Stimulated activated CD8-positive, alpha-beta memory T cell treated with anti-CD3 and anti-CD28 coated beads, Interleukin-15, amount 100 ng/mL, for 24 hours (primary cell): ENCODE measurements at places on chromosomes 5 and 9.

DNA sequence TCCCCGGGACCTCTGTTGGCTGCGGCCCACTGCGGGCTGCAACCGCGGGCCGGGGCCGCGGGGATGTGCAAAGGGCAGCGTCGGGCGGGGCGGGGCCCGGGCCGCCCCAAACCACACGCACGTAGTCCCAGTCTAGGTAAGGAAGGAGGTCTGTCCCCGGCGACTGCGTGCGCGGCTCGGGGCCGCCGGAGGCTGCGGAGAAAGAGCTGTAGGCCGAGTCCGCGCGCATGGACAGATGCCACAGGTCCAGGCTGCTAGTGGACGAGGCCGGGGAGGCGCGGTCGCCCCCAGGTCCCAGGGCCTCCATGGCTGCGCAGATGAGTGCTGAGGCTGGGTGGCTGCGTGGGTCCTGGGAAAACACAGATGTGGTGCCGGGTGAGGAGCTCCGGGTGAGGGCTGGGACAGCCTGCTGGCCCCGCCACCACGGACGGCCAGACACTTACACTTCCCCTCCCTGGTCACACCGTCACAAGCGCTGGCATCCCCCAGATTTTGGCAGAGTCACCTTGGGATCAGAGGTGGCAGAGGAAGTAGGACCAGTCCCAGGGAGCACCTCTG lies 4.5 kb downstream of the SHROOM1 start:
- DNase-seq = no peak

DNA sequence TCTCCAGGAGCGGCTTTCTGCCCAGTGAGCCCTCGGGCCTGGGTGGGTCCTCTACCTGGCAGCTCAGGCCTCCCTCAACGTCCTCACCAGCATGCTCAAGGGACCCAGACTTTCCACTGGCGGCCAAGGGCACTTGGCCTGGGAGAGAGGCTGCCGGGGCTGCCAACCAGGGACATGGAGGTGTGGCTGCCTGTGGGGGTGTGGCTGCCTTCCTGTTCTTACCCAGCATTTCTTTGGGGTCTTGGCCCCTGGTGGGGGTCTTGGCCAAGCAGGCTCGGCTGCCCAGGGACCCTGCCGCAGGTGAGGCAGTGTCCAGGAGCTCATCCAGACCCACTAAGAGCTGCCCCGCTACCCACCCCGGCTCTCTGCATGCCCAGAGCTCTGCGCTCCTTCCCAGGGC lies 7.2 kb upstream of the QSOX2 start:
- DNase-seq = no peak

DNA sequence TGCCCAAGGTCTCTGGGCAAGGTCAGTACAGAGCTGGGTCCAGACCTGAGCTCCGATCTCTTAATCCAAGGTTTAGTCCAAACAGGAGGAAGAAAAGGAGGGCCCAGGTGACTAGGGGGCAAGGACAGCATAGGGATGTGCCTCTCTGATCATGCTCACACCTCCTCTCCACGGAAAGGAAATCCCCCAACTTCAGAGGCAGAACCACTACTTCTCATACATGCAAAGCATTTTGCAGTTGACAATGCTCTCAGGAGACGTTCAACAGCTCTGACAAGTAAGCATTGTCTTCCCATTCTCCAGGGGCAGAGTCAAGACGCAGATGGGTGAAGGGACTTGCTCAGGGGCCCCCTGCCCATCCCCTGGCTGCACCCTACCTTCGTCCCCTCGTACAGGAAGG lies 8.7 kb upstream of the CORO2A start:
- DNase-seq = no peak

GRCh38 chr9:100698945-100699344 lies 121.1 kb downstream of the CAVIN4 start:
- no peak for DNase-seq

DNA sequence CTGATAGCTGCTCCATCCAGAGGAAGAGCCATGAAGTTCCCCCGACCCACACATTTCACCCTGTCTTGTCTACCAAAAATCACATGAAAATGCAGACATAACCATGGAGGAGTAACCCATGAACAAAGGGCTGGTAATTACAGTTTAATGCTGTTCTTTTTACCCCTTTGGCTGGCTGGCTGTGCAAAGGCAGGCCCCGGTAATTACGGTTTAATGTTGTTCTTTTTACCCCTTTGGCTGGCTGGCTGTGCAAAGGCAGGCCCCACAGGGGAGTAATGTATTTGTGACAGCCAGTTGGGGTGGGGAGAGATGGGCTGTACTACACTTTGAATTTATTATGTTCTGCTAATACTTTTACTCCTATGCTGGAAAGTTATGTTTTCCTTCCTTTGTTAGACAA lies 41.7 kb downstream of the PIK3R1 start:
- DNase-seq = no peak

- no peak for DNase-seq
Measured at GRCh38 chr5:178298283-178298807, 65.7 kb upstream of the PHYKPL start.

DNA sequence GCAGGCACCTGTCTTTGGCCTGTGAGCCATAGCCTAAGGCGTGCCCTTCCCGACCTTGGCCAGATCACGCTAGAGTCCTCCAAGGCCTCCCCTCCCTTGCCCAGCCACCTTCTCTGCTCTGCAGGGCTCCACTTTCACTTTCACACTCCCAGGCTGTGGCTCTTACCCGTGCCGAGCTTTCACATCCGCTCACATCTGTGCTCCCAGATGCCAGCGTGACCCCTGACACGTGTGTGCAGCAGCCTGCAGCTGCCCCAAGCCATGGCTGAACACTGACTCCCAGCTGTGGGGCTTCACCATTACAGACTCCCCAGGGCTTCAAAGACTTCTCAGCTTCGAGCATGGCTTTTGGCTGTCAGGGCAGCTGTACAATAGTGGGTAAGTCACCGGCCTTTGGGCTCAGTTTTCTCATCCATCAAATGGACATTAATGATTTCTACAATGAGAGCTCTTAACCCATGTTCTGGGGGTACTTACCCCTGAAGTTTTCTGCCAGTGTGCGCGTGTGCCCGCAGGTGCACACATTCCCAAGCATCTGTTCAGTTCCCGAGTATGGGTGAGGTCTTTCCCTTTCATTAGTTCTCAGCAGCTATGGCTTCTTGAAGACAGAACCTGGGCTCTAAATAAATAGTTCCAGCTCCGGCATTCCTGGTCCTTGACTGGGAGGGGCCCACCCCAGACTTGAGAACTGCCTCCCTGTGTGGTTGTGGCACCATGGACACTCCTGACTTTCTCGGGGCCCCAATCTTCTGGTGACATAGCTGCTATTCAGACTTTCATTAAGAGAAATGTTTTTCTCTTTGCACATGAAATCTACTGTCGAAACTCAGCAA lies 118.6 kb downstream of the RGS3 start:
- peak; percentile 33 for DNase-seq

- DNase-seq = no peak
Measured at GRCh38 chr9:85949586-85950335, 8.8 kb downstream of the NAA35 start.

GRCh38 chr9:19156805-19157204 lies 29.5 kb upstream of the PLIN2 start:
- DNase-seq = no peak

- DNase-seq = no peak
Measured at GRCh38 chr5:151159649-151160373, 2.2 kb upstream of the ANXA6 start.

- no peak for DNase-seq
Measured at GRCh38 chr5:41148448-41148847, 64.9 kb downstream of the C6 start.

DNA sequence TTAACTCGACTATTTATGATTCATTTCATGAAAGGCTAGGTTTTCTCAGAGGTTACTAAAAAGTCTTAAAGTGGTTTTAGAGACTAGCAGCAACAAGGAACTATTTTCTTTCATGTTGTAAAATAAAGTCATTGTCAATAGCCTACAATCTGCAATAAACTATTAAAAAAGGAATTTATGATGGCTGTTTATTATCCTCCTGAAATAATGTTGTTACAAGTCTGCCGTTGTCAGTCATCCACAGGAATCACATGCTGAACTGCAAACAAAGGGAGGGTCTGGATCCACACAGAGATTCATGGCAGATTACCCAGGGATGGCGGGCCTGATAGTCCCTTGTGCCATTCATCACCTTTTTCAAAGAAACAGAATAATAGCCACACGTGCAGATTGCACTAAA lies 49.2 kb downstream of the TMEM174 start:
- DNase-seq = no peak

DNA sequence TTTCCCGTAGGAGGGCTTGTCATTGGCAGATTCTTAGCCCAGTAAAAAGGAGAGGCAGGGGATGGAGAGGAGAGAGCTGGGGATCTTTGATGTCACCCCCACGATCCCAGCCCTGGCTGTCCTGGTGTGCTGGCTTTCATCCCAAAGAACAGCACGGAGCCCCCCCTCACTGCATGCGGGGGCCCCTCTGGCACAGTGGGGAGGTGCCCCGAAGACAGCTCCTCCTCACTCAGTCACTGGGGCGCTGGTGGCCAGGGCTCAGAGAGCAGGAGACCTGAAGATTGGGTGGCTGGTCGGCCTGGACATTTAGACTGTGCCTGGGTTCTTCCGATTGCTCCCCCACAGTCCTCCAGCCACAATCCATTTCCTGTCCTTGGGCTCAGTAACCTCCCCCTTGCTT lies 207.5 kb downstream of the MELK start:
- DNase-seq = no peak

DNA sequence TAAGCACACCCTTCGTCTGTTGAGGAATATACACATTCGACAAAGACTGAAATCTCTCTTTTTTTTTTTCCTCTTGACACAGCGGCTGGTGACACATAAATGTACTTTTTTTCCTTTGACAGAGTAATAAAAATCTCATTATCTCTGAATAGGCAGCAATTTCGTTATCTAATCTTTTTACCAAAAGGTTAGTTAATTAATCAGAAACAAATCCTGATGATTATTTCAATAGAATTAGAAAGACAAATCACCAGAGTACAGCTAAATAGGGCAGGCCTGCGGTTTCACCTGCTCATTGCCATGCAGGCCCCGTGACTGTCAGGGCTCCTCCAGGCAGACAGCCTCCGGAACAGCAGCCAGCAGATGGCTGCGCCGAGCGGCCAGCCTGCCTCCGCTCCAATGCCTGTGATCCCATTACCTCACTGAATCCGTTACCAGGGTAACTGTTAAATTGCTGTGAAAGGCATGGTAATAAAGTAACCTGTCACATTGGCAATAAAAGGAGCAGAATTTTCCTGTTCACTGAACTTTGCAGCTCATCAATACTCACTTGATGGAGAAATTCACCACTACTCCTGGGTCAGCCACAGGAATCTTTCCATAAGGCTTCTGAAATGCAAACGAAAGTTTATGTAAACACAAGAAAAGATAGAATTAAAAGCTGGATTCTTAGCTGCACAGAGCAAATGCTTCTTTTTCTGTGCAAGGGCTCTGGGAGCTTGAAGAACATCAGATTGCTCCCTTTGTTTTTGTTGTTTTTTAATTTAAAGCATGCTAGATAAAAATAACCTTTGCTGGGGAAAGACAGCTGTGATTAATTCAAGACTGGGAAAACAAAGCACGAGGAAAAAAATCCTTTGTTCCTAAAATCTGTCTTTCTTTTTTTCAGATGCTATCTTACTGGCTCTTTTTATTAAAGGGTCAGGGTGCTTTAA lies 666.4 kb upstream of the ZNF608 start:
- no peak for DNase-seq

- no peak for DNase-seq
Measured at GRCh38 chr5:56270058-56270457, 36.9 kb upstream of the ANKRD55 start.

GRCh38 chr9:31140316-31140715 lies 1244.1 kb upstream of the ACO1 start:
- DNase-seq = no peak

DNA sequence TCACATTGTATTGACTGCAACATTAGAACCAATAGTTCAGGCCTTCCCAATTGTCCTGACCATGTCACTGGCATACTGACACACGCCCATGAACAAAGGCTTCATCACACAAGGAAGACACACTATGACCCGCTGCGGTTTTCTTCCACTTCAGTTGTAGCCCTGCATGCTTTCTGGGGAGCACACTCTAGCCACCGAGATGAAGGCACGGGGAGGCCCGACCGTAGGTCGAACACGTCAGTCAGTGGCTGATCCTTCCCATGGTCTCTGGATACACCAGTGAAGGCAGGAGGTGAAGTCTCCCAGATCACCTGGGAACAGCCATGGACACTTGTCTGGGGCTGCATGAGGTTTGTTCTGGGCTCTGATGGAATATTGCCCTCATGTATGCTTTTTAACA lies 224.7 kb downstream of the FSTL4 start:
- no peak for DNase-seq

DNA sequence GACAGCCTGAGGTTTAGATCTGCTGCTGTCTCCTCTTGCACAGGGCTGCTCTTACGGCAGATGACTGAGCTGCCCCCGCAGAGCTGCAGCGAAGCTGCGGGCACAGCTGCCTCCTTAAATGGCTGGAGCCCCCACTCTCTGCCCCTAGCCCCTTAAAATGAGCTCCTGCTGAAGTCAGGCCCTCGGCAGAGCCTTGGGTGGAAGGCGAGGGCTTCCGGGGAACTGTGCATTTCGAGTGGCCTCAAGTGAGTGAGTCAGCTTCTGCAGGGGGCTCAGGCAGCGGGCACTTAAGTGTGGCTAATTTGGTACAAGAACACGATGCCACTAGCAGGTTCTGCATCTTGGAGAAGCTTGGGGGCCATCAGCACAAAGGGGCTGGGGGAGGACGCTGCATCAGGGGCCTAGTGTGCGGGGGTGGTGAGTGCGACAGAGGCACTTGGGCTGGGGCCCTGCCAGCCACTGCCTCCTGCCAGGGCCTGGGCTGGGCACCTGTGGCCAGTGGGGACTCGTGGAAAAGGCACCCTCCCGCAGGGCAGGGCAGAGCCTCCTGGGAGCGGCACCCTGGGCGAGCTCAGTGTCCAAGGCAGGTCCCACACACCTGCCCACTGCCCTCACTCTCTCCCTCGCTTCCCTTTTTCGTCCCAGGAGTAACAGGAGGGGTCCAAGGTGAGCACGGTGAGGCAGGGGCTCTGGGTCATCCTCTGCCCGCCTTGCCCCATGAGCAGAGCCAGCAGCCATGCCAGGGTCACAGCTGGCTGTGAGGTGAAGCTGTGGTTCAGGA lies 28.8 kb upstream of the RNU6ATAC start:
- DNase-seq = no peak

DNA sequence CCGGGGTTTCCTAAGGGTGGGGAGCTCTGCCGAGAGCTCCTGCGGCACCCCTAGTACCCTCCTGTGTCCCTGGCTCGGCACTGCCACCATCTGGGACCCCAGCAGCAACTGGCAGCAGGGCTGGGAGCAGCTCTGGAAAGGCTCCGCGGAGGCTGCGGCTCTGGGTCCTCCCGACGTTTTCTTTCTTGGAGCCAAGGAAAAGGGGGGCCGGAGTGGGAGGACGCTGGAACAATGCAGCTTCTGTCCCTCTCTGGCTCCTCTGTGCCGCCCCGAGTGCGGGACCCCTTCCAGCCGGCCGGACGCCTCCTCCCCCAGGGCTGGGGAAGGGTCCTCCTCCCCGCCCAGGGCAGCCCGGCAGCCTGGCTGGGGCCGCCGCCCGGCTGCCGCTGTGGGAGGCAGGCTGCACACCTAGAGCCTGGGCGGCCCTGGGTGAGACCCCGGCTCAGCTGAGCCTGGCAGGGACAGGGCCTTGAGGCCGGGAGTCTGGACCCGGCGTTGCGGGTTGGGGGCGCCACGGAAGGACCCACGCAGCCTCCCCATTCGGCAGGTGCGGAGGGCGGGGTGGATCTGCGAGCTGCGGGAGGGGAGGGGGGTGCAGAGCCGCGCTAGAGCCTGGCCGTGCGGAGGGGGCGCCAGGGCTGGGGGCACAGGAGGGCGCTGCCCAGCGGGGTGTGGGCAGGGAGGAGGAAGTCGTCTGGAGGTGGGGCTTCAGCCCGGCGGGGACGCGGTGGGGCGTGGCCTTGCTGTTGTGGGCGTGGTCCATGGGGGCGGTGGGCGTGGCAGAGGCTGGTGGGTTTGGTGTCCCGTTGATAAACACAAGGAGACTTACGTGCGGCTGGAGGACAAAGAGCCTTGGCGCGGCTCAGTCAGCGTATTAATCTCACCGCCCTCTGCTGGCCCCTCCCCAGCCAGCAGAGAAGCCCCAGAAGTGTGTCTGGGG lies 15.1 kb downstream of the GPSM1 start:
- DNase-seq = peak; percentile 45
